Activated CD8-positive, alpha-beta T cell treated with anti-CD3 and anti-CD28 coated beads for 36 hours (primary cell): ENCODE measurements at places on chromosomes 7 and 10.
A peak's percentile ranks its signal among the peaks of the same experiment; 100 is the strongest.

DNA sequence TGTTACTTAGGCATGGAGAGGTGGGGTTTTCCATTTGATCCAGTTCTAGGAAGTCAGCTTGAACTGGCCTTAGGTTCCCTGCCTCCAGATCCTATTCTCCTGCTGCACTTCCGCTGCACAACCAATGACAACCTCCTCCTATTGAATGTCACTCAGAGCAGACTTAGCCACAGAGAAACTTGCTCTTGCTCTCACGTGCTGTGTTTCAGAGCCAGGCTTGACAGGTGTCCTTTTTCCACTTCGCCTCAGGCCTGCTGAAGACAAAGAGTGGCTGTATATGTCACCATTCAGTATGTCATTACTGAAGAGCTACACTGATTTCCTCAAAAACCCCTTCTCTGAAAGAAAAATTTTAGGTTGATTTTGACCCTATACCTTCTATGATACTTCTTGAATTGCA is 115.4 kb upstream of the ETV1 start:
- DNase-seq, result no peak

GRCh38 chr10:110502072-110502845 is 4.6 kb downstream of the DUSP5 start:
- DNase-seq, result peak; percentile 37

GRCh38 chr7:36732806-36733205 is 8.5 kb upstream of the AOAH start:
- DNase-seq, result no peak

DNA sequence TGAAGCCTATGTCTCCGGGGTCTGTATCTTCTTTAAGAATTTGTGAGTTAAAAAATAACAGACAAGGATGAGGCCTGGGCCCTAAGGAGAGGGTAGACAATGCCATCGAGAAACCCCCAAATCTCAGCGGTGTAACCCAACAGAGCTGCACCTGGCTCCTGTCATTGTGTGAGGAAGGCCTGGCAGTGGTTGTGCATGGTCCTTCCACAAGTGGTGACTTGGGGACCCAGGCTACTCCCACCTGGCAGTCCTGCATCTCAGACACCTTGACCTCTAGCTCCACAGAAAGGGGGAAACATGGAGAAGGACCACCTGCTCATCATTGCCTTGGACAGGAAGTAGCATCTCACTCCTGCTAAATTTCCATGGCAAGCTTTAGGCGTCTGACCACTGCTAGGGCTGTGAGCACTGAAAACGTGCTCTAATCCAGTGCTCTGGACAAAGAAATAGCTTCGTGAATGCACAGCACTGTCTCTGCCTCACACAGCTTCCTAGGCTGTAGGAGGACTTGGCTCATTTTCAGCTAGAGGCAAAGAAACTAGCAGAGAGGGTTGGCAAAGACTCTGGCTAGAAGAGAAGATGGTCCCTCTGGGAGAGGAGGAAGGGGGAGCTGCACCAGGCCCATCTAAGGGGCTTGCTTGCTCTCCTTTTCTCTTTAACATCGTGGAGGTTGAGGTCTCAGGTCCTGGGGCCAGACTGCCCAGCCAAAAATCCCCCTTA is 273.9 kb upstream of the ZMIZ1 start:
- no peak for DNase-seq

DNA sequence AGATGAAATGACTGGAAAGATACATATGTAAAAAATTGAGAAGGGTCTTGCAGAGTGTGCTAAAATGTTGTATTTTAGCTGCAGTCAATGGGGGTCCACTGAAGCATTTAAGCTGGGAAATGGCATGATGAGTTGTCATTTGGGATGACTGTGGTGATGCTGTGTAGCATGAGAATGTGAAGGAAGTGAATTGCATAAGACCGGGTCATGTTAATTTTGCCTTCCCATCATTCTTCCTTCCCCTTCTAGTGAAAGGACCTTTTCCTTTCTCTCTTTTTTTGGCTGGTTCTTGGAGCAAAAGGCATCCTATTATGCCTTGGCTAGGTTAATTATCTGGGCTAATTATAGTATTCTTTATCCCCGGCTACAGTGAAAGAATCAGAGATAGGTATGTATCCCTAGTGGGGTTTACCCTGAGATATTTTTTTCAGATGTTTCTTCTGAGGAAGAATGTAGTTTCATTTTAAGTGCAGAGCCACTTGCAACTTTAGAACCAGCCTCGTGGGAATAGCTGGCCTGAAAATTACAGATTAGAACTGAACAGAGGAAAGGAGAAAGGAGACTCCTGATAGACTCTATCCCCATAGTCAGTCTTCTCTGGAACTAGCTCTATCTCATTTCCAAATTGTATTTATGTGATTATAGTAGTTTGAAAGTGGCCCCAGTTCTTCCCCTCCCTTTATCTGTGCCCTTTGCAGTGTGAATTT is 93.6 kb downstream of the HGF start:
- DNase-seq, result no peak

GRCh38 chr10:120451968-120452367 is 5.1 kb upstream of the PLPP4 start:
- DNase-seq, result no peak

GRCh38 chr10:125343118-125343925 is 183.0 kb upstream of the CTBP2 start:
- DNase-seq, result peak; percentile 9
